ENCODE measurements at places on chromosomes 5 and 9. TPM values are rescaled to one million over a fixed set of nuclear protein-coding genes. Genes with fewer than 3 reads are reported as not detected.

GRCh38 chr5:151094030-151094851 is 13.4 kb upstream of the TNIP1 start:
- DNase-seq = no peak

TMEM215 gene
- not detected for total RNA-seq

GRCh38 chr9:69246629-69247028 is 72.6 kb downstream of the TJP2 start:
- no peak for DNase-seq

DNA sequence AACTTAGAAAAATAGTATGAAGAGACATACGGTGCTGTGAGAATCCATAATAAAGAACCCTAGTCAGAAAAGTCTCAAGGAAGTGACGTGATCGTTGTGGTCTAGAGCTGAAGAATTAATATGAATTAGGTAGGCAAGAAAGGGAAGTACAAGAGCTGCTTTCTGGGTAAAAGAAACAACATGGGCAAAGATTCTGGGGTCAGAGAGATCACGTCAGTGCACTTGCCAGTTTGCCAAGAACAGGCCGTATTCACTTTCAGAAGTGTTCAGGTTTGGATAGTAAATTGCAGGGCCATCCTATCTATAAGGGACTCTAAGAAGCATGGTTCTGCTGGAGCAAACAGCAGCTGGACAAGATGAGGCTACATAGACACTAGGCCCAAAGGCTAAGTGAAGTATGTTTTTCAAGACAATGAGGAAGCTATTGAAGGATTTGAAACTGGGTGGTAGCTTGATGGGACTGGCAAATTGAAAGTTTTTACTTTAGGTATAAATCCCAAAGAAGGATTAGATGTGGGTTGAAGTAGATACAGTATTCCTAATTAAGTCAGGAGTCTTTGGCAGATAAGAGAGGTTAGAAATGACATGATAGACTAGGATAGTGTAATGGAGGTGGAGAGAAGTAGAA is 4.8 kb upstream of the CHD1 start:
- DNase-seq = no peak

- DNase-seq = no peak
Observed at GRCh38 chr5:158351485-158352125, 492.7 kb upstream of the CLINT1 start.

DNA sequence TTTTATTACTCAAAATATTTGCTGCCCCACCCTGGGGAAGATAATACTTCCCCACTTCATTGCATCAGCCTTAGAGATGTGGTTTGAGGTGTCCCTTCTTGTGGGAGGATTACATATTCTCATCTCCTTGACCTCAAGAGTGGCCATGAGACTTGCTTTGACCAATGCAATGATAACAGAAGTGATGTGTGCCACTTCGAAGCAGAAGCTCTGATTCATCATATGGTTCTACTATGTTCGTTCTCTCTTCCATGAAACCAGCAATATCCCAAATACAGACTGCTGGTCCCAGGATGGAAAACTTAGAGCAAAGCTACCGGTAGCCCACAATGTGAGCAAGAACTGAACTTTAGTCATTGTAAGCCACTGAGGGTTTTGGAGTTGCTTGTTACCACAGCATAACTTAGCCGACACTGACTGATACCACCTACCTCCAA is 92.0 kb downstream of the THBS4 start:
- no peak for DNase-seq

- no peak for DNase-seq
Observed at GRCh38 chr5:101728933-101729332, 567.2 kb downstream of the SLCO4C1 start.

GRCh38 chr9:27861887-27862286 is 288.6 kb upstream of the C9orf72 start:
- DNase-seq = no peak

BTNL3 gene
- not detected for total RNA-seq

RLN2 gene
- total RNA-seq = not detected

DNA sequence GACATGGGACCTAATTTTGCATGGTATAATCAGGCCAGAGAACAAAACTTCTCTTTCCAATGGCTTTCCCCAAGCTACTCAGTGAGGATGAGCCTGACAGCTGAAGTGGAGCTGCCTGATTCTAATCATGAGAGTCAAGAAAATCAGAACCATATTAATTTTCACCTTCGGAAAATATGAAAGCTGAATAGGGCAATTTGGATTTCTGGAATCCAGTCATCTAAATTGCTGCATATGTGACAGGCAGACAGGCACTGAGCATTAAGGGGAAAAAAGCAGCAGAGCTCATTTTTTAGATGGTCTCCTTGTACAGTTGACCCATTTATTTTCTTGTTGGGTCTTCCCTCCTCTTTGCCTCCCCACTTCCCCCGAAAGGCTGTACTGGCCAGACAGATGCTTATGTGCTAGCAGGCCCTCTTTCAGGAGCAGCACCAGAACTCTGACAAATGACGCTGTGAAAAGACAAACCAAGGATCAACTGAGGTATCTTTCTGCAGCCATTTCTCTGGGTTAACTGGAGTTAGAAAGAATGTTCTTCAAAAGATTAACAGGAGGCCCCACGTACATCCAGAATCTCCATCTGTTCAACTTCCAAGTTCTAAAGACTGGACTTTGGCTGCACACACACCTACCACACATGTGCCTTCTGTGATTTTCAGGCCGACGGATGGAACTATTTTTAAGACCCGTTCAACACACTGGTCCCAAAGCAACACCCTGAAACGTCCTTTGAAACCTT is 175.2 kb downstream of the DCP2 start:
- DNase-seq = no peak

CRB2 gene
- total RNA-seq = not detected

DNA sequence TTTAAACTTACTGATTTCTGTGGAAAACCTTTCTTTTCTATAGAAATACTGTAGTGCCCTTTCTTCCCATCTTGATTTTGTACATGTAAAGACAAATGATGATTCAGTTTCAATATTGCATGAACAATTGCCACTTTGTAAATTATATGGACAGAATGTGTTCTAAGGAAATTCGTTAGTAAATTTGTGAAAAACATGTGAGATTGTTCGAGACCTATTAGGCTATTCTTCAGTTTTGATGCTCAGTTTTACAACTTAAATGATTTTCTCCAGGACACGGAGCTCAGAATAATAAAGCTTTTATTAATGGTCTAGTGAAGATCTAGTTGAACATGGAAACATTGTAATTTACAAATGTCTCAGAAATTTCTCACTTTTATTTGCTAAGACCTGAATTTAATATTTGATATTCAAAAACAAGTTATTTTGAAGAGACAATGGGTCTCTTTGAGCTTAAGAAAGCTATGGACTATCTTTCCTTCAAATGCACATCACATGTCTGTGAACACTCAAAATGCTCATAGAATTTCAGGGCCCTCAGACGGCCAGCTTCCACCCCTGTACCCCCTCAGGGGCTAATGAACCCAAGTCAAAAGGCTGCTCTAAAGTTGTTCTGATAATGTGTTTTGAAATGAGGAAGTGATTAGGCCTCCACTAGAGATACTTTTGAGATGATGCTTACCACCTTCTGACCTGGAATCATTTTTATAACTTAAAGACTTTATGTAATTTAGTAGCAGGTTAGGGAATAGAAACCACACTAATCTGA is 54.1 kb upstream of the FSD1L start:
- no peak for DNase-seq

NR2F1 gene
- 23.0 TPM for total RNA-seq

DNA sequence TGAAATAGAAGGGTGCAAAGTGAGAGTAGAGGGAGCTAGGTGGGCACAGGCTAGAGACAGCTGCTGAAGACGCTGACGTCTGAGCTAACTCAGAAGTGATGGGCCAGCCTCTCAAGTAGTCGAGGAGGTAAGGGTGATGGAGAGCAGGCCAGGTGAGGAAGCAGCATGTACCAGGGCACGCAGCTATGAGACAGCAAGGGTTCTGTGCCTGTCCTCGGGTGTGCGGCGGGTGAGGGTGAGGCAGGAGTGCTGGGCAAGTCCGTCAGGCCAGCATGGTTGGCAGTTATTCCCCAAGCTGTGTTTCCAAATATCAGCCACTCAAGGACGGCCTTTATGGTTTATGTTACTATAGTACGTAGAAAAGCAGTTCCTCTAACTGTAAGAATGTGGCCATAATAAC is 6.2 kb downstream of the RMND5B start:
- no peak for DNase-seq

PGM5 gene
- not detected for total RNA-seq

DNA sequence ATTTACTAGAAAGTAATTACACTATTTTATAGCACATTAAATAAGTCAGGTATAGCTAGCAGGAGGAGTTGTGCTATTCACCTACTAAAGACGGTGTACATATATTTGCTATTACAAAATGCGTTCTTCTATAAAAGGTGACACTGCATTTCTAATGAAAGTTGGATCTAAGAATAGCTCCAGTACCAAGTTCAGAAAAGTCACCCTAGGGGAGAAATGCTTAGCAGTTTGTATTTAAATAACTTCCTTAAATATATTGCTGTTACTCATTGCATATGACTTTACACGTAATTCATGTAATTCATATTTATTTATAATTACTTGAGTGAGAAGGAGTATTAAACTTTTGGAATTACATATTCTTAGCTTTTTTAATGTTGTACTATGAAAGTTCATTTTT is 7.0 kb upstream of the SUB1 start:
- no peak for DNase-seq

DNA sequence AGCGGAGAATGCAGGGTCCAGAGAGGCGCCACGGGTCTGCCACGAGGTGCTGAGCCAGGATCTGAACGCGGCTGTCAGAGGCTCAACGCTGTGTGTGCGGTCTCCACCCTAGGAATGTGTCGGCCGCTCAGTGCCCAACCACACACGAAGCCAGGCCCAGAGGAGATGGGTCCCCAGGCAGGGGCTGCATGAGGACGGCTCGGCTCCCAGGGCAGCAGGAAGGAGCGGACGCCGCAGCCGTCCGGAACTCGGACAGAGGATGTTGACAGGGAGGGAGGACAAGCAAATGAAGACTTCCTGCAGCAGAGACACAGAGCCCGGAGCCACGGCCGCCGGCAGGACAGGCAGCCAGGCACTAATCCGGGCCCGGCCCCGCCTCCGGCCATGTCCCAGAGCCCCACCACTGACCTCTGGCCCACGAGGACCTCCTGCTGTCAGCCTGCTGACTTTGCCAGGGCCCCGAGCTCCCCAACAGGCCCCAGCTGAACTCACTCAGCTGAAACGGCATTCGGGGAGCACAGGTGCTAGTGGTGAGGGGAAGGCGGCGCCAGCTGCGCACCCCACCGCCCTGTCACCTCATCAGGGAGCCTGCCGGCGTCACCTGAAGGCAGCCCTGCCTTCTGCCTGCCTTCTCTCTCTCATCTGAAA is 12.7 kb downstream of the VAV2 start:
- DNase-seq = no peak

DNA sequence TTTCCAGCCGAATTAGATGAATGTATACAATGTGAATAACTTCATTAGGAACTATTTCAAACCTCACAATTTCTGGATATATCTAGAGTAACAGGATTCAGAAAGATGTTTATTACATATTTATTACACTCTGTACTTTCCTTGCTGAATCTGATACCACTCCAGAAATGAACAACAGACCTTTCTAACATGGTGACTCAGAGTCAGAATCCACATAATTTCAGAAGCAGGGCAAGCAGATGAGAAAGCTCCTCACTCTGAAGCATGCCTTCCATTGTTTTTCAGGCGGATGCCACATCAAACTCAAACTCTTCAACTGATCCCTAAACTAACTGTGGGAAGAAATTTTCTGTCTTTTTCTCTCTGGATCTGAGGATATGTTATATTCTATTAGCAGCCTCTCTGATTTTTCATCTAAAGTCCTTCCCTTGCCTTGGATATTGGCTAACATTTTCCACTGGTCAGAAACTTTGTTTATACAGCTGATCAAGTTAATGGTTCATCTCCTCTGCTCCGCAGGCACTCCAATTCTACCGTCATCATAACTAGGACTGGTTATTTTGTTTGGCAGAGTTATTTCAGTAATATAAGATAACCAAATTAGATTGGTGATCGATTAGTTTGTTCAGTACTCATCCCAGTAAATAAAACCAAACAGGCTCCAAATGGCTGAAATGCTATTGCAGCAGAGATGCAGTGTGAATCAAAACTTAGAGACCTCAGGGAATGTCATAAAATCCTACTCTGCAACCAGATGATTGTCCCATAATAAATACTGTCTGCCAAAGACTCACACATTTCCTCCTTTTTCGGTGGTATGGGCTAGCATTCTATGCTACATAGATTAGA is 556.0 kb downstream of the EBF1 start:
- DNase-seq = no peak

CCNJL gene
- not detected for total RNA-seq

- no peak for DNase-seq
Observed at GRCh38 chr5:151721087-151721646, 34.5 kb upstream of the SPARC start.

- DNase-seq = no peak
Observed at GRCh38 chr9:72983056-72983455, 30.2 kb upstream of the ALDH1A1 start.

- DNase-seq = no peak
Observed at GRCh38 chr9:124782661-124783574, 6.0 kb downstream of the OLFML2A start.

DNA sequence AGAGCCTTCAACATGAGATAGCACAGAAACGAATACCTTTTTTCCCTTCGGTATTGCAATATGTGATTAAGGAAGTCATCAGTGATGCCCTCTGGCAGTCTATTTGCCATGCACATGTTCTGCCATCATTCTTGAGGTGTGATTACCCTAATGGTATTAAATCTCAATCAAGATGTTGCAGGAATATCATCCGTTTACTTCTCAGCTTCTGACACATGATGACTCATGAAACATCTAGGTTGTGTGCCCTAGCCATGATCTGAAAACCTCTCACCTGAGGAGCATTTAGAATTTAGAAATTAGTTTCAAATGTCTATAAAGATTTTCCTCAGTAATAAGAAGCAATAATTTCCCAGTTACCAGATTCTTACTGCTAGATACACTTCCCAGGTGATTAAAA is 209.1 kb downstream of the ADGRV1 start:
- no peak for DNase-seq

SHOC1 gene
- total RNA-seq = not detected

DNA sequence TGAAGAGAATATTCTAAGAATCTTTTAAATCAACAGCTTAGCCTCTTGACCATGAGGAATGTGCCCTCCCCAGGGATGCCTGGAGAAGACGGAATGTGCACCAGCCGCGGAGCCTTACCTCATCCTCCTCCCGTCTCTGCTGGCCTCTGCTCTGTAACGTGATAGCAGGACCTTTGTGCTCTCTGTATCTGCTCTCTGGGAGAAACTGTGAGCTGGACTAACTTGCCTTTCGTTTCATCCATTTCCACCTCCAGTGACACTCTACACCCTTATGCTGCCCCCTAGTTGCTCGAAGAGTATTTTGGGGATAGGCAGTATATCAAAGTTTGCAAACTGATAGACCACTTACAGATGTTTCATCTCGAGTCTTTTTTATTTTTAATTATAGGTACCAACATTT is 141.4 kb downstream of the NPR3 start:
- peak; percentile 10 for DNase-seq
